AG10803 (cell line): ENCODE measurements at places on chromosomes 3 and 15.

DNA sequence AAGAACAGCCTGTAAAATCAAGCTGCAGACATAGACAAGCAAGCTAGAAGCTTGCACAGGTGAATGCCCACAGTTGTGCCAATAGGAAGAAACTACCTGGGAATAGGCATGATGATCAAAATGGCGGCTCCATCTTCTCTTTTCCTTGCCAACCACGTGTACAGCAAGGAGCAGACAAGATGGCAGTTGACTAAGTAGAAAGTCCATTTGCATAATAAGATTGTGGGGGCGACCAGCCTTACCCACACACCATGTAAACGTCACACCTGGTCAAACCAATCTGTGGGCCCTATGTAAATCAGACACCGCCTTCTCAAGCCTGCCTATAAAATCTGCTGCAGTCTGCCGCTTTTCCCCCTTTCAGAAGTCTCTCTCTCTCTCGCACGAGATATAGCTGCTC, 25.1 kb upstream of the ANKRD34C start:
- DNase-seq, result no peak

GRCh38 chr3:30688776-30689641, 82.6 kb downstream of the TGFBR2 start:
- DNase-seq, result peak; percentile 82

DNA sequence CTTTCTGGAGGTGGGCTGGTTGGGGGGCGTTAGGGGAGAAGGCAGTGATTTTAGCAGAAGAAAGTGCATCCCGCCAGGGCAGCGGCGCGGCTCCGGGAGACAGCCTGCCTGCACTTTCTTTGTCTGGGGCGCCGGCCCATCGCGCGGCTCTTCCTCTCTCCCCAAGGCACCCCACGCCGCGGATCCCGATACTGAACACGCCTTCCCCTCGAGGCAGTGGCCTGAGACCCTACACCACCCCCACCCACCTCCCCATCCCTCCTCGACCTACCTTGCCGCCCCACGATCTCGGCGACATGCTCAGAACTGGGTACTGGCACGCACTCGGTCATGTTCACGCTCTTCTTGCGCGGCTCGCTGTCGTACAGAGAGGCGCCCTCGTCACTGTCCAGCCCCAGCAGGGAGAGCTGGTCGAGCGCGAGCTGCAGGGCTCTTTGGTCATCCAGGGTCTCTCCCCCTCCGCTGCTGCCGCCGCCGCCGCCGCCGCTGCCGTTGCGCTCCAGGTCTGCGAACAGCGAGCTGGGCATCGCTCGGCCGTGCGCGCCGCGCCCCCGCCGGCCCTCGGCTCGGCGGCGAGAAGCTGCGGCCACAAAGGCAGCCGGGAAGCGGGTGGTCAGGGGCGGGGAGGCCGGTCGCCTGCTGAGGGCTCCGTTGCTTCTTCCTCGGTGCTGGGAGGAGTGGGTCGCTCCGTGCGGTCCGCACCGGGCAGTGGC, 483 bp downstream of the MEX3B start:
- DNase-seq, result peak; percentile 46

GRCh38 chr3:59938828-59939227, 889.0 kb upstream of the CFAP20DC start:
- no peak for DNase-seq

DNA sequence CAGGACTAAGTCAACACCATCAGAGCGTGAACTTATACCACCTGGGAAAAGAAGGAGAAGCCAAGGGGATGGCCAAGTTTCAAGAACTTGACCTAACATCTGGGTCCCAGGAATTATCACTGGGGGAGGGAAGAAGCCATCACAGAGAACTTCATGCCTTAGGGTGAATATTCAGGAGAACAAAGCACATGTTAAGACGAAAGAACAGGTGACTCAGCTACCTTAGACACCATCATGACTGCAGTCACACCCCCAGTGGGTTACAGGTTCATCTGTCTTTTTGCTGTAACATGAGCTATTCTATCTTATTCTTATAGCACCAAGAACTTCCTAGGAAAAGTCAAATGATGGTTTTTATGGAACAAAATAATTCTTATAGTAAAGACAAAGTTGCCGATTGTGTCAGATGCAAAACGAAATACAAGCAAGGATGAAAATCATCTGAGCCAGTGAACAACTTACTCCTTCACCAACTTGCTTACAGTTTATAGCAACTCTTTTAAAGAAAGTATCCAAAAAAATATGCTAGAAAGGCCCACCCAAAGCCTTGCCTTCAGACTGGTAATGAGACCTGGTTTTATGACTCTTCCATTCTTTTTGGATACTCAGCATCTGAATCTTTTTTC, 72.0 kb downstream of the TPRA1 start:
- no peak for DNase-seq

DNA sequence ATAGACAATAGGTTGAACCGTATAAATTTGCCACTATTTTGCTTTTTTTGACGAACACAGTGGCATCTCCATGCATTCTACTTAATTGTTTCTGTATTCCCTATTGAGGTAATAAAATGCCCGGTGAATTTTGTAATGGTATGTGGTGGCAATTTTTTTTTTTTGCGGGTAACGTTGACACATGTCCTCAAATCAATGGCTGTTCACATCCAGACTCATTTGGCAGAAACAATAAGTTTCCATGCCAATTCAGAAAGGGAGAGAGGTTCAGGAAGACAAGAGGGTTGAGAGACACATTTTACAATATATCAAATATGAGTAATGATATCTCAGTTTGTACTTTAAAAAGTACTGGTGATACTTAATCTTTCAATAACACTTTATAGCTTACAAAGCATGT, 463.9 kb downstream of the WDR72 start:
- DNase-seq, result no peak

DNA sequence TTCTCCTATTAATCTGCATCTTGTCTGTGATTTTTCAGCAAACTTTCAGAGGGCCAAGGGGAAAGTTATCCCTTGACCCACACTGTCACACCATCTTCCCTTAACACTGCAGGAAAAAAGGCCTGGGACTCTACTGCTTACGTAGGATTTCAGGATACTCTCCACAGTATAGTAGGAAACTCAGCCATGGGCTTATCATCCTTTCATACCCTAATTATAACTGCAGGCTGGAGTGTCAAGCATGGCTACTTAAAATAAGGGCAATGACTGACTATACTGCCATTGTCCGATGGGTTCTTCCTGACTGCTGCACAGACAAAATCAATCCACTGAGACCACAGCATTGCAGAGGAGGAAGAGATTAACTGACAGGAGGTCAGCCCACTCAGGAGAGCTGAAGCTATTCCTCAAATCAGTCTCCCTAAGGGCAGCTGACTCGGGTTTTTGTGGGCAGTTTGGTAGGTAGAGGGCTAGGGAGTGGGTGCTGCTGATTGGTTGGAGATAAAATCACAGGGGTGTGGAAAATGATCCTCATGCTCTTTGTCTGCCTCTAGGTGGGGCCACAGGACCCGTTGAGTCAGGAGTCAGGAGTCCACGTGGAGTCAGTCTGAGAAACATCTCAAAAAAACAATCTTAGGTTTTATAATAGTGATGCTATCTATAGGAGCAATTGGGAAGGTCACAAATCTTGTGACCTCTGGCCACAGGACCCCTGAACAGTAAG, 118.2 kb upstream of the STRIT1 start:
- DNase-seq, result no peak

GRCh38 chr3:30343861-30344260, 262.5 kb upstream of the TGFBR2 start:
- DNase-seq, result no peak

- DNase-seq, result no peak
Measured at GRCh38 chr3:128408693-128409623, 57.7 kb downstream of the DNAJB8 start.

DNA sequence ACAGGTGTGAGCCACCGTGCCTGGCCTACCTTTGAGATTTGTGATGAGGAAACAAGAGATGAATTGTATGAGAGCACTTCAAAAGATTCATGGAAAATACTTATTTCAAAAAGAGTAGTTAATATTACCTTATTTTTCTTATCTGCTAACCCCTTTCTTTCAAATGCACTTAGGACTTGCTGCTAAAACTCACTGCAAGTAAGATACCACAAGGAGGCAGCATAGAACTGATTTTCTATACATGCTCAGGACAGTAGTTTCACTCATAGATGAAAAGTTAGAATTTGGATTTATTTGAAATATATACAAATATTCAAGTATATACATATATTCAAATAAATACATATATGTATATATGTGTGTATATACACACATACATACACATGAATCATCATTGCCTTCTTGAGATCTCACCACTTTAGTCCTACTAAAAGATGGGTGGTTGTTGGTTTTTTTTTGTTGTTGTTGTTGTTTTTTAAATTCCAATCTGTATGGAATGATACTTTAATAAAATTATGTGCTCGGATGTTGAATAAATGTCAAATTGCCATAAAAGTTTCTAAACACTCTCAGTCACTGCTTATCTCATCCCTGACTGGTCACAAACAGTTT, 2.4 kb downstream of the CCNDBP1 start:
- DNase-seq, result peak; percentile 72
